Vagina (tissue), 2 donors: ENCODE measurements at places on chromosomes 3 and 15.

DNA sequence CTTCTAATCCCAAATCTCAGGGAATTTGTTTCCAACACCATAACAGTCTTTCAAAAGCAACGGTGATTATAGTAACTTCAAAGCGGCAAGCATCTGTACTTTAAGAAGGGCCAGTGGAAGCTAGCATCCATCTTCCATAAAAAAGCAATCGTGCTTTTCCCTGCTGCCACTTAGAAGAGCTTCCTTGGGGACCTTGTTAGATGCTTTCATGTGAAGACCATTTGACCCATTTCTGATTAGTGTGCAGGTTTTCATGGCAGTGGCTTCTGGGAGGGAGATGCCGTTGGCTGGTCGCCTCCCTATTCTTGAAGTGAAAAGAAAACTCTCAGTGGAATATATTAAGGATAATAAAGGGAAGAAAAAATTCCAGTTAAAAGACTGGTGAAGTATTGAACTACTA lies 354.1 kb downstream of the ROBO2 start:
- DNase-seq: no peak
- no peak overlapping the region for H3K4me3 ChIP-seq
- no peaks in the 10 kb centered on the region for H3K4me1 ChIP-seq
- H3K27me3 ChIP-seq: no peaks in the 10 kb centered on the region

GRCh38 chr15:38748710-38749109 lies 184.1 kb upstream of the RASGRP1 start:
- no peaks in the 10 kb centered on the region for H3K27me3 ChIP-seq
- no peak for DNase-seq
- no peaks in the 10 kb centered on the region for H3K36me3 ChIP-seq
- no peak overlapping the region for H3K27ac ChIP-seq

- H3K36me3 ChIP-seq: no peaks in the 10 kb centered on the region
- H3K4me3 ChIP-seq: no peak overlapping the region
- DNase-seq: no peak
- no peak overlapping the region for H3K27ac ChIP-seq
- no peaks in the 10 kb centered on the region for H3K27me3 ChIP-seq
- H3K4me1 ChIP-seq: peaks cover 13% of the 10 kb centered on the region
Observed at GRCh38 chr15:43920815-43921214, 94.0 kb downstream of the WDR76 start.

GRCh38 chr3:111702996-111703985 lies 108.1 kb upstream of the ZBED2 start:
- no peaks in the 10 kb centered on the region for H3K36me3 ChIP-seq
- no peaks in the 10 kb centered on the region for H3K4me1 ChIP-seq

- no peaks in the 10 kb centered on the region for H3K36me3 ChIP-seq
- peak overlapping the region; percentile 88 for H3K27ac ChIP-seq
- H3K4me3 ChIP-seq: no peak overlapping the region
Observed at GRCh38 chr3:195119461-195120266, 151.3 kb downstream of the XXYLT1 start.

DNA sequence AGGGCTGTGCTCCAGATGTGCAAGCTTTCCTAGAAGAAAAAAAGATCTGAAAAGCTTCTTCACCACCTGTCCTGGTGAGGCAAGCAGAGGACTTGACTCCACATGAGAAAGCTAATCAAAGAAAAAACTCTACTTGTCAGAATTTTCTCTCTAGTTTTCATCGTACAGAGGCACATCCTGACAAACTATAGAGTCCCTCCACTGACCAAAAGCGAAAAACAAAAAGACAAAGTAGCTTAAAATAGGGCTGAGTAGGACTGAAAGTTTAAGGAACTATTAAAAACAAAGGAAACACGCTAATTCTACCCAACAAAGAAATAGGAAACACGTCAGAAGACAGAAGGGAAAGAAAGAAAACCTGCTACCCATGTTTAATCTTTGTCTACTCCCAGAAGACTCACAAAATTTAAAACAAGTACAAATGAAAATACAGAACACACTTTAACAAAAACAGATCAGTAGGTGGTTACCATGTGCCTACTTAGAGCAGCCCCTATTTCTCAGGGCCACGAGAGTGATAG lies 26.5 kb downstream of the NANOGP8 start:
- H3K27me3 ChIP-seq: no peaks in the 10 kb centered on the region
- H3K27ac ChIP-seq: no peak overlapping the region
- H3K4me1 ChIP-seq: peaks cover 9% of the 10 kb centered on the region

- DNase-seq: no peak
- H3K36me3 ChIP-seq: no peaks in the 10 kb centered on the region
- H3K27ac ChIP-seq: no peak overlapping the region
- no peaks in the 10 kb centered on the region for H3K27me3 ChIP-seq
Observed at GRCh38 chr15:40130799-40131502, 22.3 kb upstream of the BMF start.

DNA sequence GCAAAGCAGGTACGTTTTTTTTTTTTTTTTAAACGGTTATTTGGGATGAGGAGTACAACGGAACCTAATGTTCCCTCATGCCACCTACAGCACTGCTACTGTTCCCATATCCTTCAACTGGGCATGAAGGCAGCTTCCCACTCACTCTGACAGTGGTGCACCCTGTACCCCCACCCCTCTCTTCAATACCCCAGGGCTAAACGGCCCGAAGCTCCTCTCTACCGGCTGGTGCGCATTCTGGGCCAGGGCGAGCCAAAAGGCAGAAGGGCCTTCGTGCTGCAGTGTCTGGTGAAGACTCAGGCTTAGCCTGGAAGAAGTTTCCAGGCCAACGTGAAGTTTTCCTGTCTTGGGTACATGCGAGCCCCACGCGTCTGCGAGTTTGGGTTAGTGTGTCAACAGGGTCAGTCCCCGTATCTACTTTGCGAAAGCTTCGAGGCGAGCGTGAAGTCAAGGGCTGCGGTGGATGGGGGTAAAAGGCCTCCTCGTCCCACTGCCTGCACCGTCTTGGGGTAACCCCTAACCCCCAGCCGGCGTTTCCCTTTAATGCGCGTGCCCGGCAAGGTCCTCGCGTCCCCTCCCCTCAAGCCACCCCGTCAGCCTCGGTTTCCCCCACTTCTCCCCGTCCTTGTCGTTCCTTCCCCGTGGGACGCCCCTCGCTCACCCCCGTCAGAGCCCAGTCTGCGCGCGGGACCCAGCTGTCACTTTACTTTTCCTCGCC lies 765 bp upstream of the UBE2E2 start:
- H3K4me1 ChIP-seq: peaks cover 15% of the 10 kb centered on the region
- H3K27me3 ChIP-seq: no peaks in the 10 kb centered on the region
- H3K27ac ChIP-seq: peak overlapping the region; percentile 88
- DNase-seq: no peak

DNA sequence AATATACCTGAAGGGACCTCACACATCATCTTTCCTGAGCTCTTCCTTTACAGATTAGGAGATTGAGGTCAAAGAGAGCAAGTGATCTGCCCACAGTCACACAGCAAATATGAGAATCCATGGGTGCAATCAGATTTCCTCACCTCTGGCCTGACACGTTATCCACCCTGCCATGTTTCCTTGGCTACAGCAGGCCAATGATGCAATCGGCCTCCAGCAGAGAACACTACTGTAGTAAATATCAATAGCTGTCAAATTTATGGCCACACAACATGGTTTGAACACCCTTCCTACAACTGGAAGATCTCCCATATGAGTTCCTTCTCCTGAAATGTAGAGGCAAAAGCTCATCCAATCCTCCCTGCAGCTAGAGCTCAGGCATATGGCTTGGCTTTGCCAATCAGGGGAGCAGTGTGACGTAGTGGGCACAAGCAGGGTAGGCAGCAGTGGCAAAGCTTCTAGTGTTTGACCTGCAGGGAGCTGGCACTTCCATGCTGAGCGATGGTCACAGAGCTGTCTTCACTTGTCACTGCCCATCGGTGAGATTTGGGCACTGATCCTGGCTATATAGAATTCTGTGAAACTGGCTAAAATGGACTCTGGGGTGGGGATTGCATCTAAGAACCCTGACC lies 271.3 kb downstream of the TJP1 start:
- no peaks in the 10 kb centered on the region for H3K36me3 ChIP-seq
- no peaks in the 10 kb centered on the region for H3K27me3 ChIP-seq
- no peak overlapping the region for H3K27ac ChIP-seq
- DNase-seq: no peak

GRCh38 chr3:51311055-51311454 lies 74.0 kb upstream of the MANF start:
- no peak for DNase-seq
- no peaks in the 10 kb centered on the region for H3K4me1 ChIP-seq
- no peaks in the 10 kb centered on the region for H3K27me3 ChIP-seq
- H3K36me3 ChIP-seq: no peaks in the 10 kb centered on the region

DNA sequence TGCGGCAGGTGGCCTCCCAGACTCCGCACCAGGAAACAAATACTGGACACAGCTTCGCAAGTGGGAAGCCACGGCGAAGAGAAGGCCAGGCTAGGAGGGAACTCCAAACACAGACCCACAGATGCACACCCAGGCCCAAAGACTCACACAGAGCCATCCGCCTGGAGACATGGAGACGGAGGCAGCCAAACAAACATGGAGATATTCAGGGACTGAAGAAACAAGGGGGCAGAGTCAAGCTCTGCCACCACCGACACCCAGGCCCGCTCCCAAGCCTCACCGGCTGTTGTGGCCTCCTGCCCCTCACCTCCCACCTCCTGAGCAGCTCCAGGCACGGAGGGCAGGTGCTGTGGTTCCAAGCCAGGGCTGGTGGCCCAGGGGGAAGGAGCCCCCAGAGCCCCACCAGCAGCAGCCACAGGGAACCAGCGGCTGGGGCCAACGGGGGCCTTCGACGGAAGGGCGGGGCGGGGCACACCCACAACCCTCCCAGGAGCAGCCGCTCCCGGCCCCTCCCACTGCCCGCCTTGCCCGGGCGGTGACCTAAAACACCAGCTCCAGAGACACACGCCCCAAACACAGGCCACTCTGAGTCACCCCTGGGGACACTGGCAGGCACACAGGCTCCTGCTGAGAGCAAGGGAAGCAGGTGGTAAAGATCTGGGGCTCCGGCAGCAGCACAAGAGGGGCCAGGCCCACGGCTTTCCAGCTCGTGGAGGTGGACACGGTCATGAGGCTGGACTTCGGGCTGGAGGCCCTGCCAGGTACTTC lies 31.9 kb downstream of the TNK2 start:
- H3K4me3 ChIP-seq: no peak overlapping the region
- no peaks in the 10 kb centered on the region for H3K36me3 ChIP-seq
- no peak overlapping the region for H3K27ac ChIP-seq
- DNase-seq: no peak
- no peaks in the 10 kb centered on the region for H3K4me1 ChIP-seq

DNA sequence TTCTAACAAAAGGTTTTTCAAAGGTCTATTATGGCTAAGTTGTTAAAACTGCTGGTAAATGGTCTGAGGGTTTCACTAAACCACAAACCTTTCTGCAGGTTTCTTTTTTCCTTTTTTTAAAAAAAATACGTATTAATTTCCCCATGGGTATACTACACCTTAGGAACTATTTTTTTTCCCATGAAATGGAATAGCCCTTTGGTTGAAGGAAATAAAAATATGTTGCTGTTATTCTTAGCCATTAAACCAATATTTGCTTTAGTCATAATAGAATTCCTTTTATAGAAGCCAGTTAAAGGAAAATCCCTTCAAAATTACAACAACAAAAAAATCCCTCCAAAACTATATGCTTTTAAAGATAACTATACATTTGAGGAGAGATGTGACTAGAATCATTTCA lies 1303.3 kb downstream of the ROBO2 start:
- no peak for DNase-seq
- no peak overlapping the region for H3K27ac ChIP-seq
- no peaks in the 10 kb centered on the region for H3K4me1 ChIP-seq
- no peaks in the 10 kb centered on the region for H3K27me3 ChIP-seq

- H3K27me3 ChIP-seq: no peaks in the 10 kb centered on the region
- DNase-seq: no peak
- no peak overlapping the region for H3K27ac ChIP-seq
Observed at GRCh38 chr15:90893175-90894090, 9.1 kb downstream of the FES start.

DNA sequence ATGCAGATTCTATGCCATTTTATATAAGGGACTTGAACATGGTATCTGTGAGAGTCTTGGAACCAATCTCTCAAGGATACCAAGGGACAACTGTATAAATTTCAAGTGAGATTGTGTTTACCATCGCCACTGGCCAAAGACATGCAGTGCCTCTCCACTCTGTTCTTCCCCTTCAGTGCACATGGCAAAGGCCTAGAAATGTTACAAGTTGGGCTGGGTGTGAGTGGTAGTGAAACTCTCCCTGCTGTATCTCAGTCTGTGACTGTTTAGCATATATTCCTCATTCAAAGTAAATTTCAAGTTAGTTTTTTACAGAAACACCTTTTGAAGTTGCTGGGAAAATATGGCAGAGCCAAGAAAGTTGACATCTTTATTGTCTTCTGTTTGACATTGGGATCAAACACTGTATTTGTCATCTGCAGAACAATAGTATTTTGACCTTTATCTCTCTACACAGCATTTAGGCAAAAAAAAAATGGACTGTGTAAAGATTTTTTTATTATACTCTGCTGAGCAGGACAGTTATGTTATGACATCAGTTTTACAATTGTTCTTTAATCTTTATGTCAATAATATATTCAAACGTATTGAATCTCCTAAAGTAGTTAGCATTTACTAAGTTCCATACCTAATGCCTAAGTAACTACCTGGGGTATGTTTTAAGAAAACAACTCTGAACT lies 101.4 kb downstream of the CCNL1 start:
- no peak for DNase-seq
- no peak overlapping the region for H3K27ac ChIP-seq
- H3K4me3 ChIP-seq: no peak overlapping the region
- H3K4me1 ChIP-seq: no peaks in the 10 kb centered on the region

DNA sequence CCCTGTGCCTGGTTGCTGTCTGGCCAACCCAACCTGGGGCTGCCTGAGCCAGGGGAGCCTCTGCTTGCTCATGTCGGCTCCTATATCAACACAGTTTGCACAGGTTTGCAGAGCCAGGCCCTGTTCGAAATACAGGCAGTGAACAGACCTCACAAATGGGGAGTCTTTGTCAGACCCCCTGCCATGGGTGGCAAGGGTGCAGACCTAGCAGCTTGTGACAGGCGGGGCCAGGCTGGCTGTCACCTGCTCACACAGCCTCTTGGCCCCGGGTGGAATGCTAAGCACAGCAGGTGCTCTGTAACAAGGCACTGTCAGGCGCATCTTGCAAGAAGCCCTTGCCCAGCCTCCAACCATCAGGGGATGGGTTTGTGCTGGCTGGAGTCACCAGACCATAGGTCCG lies 47.3 kb downstream of the BDH1 start:
- no peak for DNase-seq
- peaks cover 11% of the 10 kb centered on the region for H3K4me1 ChIP-seq
- H3K27ac ChIP-seq: no peak overlapping the region
- no peaks in the 10 kb centered on the region for H3K27me3 ChIP-seq
- H3K4me3 ChIP-seq: no peak overlapping the region

- no peak overlapping the region for H3K4me3 ChIP-seq
- H3K27ac ChIP-seq: no peak overlapping the region
- H3K4me1 ChIP-seq: peaks cover 46% of the 10 kb centered on the region
- no peaks in the 10 kb centered on the region for H3K27me3 ChIP-seq
- no peak for DNase-seq
- no peaks in the 10 kb centered on the region for H3K36me3 ChIP-seq
Observed at GRCh38 chr15:81007428-81008064, 6.8 kb downstream of the TLNRD1 start.

- no peak overlapping the region for H3K4me3 ChIP-seq
- no peaks in the 10 kb centered on the region for H3K36me3 ChIP-seq
- H3K27me3 ChIP-seq: no peaks in the 10 kb centered on the region
- no peak overlapping the region for H3K27ac ChIP-seq
- no peaks in the 10 kb centered on the region for H3K4me1 ChIP-seq
- no peak for DNase-seq
Observed at GRCh38 chr3:39849992-39850715, 40.7 kb downstream of the MYRIP start.
